CD4-positive, alpha-beta T cell (primary cell): ENCODE measurements at places on chromosomes 2 and 18.

DNA sequence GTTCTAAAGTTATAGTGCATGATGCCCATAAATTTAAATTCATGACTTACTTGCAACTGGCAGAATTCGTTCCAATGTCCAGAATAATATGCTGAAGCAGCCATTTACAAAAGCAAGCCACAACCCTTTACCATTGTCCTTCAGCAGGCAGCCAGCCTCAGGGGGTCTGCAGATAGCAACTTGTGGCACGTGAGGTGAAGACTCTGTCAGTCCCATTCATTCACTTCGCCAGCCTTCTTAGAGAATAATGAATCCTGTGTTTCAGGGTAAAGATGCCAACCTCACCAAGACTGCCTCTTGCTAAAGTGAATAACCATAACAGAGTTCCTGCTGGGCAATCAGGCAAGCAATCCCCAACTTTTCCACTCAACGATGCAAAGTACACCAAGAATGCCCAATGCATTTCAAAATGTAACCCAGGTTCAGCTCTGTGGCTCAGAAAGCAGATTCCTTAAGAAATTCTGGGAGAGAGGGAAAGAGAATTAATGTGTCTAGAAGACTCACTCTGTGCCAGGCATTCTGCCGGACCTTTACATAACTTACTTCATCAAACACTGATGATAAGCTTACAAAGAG, 315.4 kb downstream of the NCKAP5 start:
- no peak for DNase-seq

- DNase-seq, result no peak
Measured at GRCh38 chr2:128778843-128779242, 460.2 kb upstream of the HS6ST1 start.

- DNase-seq, result no peak
Measured at GRCh38 chr2:100222844-100223243, 80.5 kb upstream of the AFF3 start.

GRCh38 chr2:47133046-47133445, 22.1 kb downstream of the STPG4 start:
- DNase-seq, result no peak

- no peak for DNase-seq
Measured at GRCh38 chr18:3115447-3116030, 102.6 kb upstream of the LPIN2 start.

- no peak for DNase-seq
Measured at GRCh38 chr2:46643493-46643892, 164.1 kb downstream of the TMEM247 start.

- DNase-seq, result no peak
Measured at GRCh38 chr18:79797518-79798345, at the start of gene KCNG2. Gene KCNG2, plus strand, starts transcription at chr18:79797938. Its CDS starts 65,730 bp downstream, at chr18:79863668.

- DNase-seq, result no peak
Measured at GRCh38 chr2:53793821-53794220, 7.0 kb downstream of the ERLEC1 start.

- DNase-seq, result no peak
Measured at GRCh38 chr2:155825876-155826275, 506.6 kb downstream of the NR4A2 start.

DNA sequence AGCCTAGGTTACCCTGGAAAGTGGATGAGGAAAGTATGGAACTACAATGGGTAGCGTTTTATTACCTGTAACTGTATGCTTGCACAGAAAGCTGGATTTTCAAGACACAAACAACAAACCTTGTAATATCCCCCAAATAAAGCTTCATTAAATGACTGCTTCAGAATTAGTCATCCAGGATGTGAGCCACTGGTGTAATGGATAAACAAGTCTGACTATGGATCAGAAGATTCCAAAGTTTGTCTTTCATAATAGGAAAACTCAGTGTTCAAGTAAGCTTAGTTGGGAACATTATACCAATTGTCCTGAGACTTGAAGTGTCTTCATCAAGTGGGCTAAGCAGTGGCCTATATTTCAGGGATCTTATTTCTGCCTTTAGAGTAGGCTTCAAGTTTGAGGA, 518.8 kb downstream of the LRP1B start:
- DNase-seq, result no peak

GRCh38 chr2:138327967-138328366, 173.6 kb upstream of the SPOPL start:
- no peak for DNase-seq

- DNase-seq, result no peak
Measured at GRCh38 chr18:36469461-36469860, 171.9 kb downstream of the FHOD3 start.

- no peak for DNase-seq
Measured at GRCh38 chr18:65592435-65592834, 158.4 kb upstream of the CDH7 start.

GRCh38 chr18:13271302-13271911, 52.8 kb downstream of the LDLRAD4 start:
- DNase-seq, result no peak

DNA sequence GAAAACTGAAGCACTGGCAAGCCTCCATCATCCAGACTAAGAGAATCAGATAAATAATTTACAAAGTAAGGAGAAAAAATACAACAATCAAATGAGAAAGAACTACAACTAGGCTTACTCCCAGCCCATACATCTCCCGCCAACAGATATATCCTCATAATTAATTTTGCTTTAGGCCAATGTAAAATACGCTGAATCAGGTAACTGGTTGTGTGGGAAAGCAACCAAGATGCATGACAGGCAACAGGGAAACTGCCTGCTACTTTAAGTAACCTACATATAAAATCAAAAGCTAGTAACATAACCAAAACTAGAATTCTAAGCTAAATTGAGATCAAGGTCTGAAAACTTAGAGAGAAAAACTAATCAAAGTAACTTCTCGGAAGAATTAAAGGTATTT, 21.5 kb downstream of the PRPF40A start:
- no peak for DNase-seq

GRCh38 chr2:188695953-188696352, 278.2 kb upstream of the COL3A1 start:
- no peak for DNase-seq

DNA sequence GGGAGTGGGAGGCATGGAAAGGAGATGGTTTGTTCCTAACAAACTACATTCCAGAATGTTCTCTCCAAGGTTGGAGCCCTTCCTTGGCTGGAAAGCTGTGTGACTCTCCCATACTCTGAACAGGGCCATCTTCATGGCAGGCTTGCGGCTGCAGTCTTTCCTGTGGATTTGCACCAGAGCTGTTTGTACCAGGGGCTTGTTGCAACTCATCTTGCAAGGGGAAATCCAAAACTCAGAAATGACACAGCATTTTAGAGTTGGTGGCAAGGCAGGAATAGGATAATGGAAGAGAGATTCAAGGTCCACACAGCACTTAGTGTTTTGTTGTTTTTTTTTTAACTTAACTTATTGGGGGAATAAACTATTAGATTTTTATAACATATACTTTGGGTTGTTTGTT, 73.7 kb upstream of the ZNF516 start:
- DNase-seq, result no peak

GRCh38 chr2:98334439-98335078, 11.7 kb upstream of the CNGA3 start:
- DNase-seq, result no peak

DNA sequence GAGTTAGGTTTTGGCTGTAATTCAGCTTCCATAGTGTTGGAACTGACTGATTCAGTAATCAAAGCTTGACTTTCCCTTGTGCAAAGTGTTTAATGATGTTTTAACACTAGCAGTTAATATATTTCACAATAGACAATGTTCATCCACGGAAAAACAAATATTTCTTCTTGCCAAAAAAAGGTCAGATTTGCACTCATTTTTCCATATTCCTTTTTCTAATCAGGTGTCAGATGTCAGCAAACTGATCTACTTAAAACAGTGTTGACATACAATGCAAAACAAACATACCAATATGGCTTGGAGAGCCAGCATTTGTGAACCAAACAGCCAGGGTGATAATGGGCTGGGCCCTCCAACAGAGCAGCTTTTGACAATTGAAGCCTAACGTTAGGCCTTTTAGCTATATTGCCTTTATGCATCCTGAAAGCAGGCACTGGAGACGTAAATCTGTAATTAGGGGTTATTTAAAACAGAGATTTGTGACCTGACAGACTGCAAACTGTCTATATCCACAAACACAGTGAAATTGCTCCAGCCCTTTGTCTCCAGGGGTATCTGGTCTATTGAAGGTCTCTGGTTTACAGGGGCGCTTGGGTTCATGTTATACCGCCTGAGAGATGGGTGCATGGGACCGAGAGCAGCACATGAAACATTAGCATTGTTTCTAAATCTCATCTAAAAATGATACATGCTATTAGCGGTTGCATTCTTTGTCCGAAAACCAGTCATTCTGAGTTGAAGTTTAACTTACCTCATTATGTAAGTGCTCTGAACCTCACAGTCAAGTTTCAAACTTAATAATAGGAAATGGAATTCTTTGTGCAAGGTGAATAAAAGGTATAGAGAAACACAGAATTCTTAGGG, 7.1 kb upstream of the CDCA7 start:
- DNase-seq, result no peak

GRCh38 chr2:175743011-175743410, 259.1 kb downstream of the LNPK start:
- DNase-seq, result no peak

DNA sequence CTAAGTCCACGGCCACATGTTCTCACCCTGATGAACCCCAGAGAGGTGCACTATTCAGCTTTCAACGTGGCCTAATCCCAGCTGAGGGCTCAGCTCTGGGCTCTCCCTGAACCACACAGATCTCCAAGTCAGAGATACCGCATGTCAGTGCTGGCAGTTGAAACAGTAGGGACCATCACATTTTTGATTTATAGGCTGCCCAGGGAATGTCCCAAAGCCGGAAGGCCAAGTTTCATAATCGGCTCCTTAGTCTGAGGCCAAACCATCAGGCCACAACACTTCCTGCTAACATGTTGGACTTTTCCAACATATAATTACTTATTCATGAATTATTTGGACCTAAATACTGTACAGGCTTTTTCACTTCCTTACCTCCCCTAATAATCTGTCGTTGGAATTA, 91.9 kb upstream of the KLHL29 start:
- DNase-seq, result no peak

GRCh38 chr2:222381566-222381965, 42.8 kb upstream of the SGPP2 start:
- no peak for DNase-seq

GRCh38 chr18:47150824-47151366, 595 bp upstream of the HDHD2 start:
- DNase-seq, result no peak

- no peak for DNase-seq
Measured at GRCh38 chr2:10892796-10893350, 18.9 kb upstream of the KCNF1 start.

- no peak for DNase-seq
Measured at GRCh38 chr2:11144077-11144737, 11.1 kb upstream of the SLC66A3 start.
